ENCODE measurements at places on chromosomes 6 and 20. TPM values are rescaled to one million over a fixed set of nuclear protein-coding genes. Genes with fewer than 3 reads are reported as not detected.

Gene SRXN1
- 292 TPM for total RNA-seq

Gene LRFN2
- total RNA-seq, result not detected

Gene SPTLC3
- total RNA-seq, result 0.07 TPM

Gene MRPL14
- total RNA-seq, result 69.7 TPM

Gene DEFB113
- total RNA-seq, result not detected

Gene KCNK5
- total RNA-seq, result 1.00 TPM

Gene MYBL2
- total RNA-seq, result 76.8 TPM

Gene OR2B6
- 0.25 TPM for total RNA-seq

Gene LYRM2
- total RNA-seq, result 31.1 TPM

Gene FAM229B
- 9.3 TPM for total RNA-seq

Gene UBD
- 0.93 TPM for total RNA-seq

Gene LAMA4
- 1.8 TPM for total RNA-seq

Gene NR2E1
- total RNA-seq, result not detected

Gene MUCL3
- total RNA-seq, result not detected

Gene SRMS
- total RNA-seq, result not detected

Gene ARG1
- not detected for total RNA-seq

Gene CHD6
- 8.1 TPM for total RNA-seq

Gene HTR1E
- not detected for total RNA-seq

Gene CAP2
- 13.1 TPM for total RNA-seq

Gene TPBG
- total RNA-seq, result 54.1 TPM

Gene GSTA3
- not detected for total RNA-seq
